ENCODE measurements at places on chromosomes 4 and X. TPM values are rescaled to one million over a fixed set of nuclear protein-coding genes. Genes with fewer than 3 reads are reported as not detected.

DNA sequence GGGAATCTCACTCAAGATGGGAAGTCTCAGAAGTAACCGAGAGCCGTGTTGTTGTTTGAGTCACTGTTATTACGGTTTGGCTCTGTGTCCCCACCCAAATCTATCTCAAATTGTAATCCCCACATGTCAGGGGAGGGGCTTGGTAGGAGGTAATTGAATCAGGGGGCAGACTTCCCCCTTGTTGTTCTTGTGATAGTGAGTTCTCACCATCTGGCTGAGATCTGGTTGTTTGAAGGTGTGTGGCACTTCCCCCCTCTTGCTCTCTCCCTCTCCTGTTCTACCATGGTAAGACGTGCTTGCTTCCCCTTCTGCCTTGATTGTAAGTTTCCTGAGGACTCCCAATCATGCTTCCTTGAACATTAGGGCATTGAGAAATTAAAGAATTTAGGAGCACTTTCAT, 37.0 kb downstream of the HAND2 start:
- DNase-seq = no peak

DNA sequence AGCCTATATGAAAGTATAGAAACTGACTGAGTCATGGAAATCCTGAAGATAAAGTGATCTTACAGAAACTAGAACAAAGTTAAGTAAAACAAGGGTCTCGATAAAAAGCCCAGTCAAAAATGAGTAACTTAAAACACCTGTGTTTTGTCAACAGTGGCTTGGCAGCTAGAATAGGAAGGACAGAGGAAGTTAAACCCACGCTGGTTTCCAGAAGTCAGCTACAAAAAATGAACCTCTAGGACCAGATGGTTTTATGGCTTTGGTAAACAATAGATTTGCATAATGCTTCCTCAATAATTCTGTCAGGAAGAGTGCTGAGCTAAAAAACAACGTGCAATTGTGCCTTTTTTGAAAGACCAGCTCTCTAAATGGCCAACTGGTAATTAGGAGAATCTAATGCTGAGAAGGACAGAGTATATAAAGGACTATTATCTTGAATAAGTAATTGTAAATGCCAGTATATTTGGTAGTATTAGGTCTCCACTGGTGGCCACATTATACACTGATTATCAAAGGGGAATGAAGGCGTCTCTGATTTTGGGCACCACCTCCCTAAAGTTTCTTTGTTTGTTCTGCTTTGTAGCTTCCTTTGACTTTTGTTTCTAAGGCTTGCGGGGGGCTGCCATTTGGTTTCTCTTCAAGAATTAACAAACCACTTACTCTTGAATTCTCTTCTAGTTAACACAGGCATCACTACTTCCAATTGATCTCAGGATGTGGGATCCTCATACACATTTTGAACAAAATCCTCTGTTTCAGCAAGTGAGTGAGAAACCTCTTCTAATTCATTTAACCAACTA, 72.2 kb upstream of the PPP3CA start:
- DNase-seq = peak; percentile 92

- DNase-seq = no peak
Observed at GRCh38 chr4:108972613-108973283, 209.9 kb upstream of the ETNPPL start.

DNA sequence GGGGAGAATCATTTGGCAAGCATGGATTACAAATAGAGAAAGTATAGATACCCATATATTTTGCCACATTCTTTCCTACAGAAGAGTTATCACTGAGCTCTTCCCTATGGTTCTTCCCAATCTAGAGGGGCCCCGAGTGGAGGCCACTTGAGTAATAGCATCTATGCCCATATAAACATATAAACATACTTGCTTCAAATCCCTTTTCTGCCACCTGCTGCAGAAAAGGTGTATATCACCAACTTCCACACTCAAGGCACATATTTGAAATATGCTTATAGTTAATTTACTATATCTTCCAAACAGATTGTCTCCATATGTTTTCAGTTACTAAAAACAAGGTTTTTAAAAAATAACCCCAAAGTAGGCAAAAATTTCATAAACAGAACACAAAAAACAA, 642.8 kb upstream of the DIPK2B start:
- peak; percentile 41 for DNase-seq

- DNase-seq = no peak
Observed at GRCh38 chr4:123266221-123266620, 130.4 kb upstream of the SPRY1 start.

- DNase-seq = no peak
Observed at GRCh38 chr4:182083671-182084410, 159.4 kb upstream of the TENM3 start.

GRCh38 chr4:16007471-16008095, 44.6 kb upstream of the FGFBP2 start:
- DNase-seq = no peak

- peak; percentile 73 for DNase-seq
Observed at GRCh38 chr4:139229534-139230039, 50.4 kb downstream of the MGARP start.

GRCh38 chr4:70754990-70755688, 33.4 kb downstream of the RUFY3 start:
- DNase-seq = no peak

- DNase-seq = no peak
Observed at GRCh38 chr4:64360664-64361398, 48.4 kb downstream of the TECRL start.

GRCh38 chr4:110508827-110509710, 33.1 kb downstream of the ENPEP start:
- DNase-seq = peak; percentile 51

- no peak for DNase-seq
Observed at GRCh38 chr4:164802301-164802901, 48.5 kb downstream of the SMIM31 start.

DNA sequence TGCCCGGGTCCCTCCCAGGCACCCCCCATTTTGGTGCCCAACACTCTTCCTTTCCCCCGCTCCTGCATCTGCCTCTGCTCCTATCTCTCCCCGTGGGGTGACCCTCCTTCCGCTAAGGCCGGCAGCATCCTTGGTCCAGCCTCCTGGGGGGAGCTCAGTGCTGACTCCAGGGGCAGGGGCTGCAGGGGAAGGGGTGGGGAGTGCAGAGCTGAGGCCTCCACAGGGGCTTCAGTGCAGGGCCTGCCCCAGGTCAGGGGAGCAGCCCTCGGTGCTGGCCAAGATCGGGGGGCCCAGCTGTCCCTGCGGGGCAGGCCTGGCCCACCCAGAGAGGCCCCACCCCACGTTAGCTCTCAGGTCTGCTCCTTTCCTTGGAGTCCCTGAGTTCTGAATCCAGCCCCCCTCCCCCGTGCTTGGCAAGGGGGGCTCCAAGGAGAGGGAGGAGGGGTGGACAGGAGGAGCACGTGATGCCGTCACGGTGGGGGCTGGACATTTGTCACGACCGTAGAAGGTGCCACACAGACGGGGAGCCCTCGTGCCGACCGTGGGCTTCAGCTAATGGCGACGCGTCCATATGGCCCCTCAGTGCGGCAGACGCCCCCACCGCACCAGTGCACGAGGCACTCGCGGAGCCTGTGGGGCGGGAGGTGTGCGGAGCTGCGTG, 63.5 kb upstream of the ADRA2C start:
- no peak for DNase-seq

DNA sequence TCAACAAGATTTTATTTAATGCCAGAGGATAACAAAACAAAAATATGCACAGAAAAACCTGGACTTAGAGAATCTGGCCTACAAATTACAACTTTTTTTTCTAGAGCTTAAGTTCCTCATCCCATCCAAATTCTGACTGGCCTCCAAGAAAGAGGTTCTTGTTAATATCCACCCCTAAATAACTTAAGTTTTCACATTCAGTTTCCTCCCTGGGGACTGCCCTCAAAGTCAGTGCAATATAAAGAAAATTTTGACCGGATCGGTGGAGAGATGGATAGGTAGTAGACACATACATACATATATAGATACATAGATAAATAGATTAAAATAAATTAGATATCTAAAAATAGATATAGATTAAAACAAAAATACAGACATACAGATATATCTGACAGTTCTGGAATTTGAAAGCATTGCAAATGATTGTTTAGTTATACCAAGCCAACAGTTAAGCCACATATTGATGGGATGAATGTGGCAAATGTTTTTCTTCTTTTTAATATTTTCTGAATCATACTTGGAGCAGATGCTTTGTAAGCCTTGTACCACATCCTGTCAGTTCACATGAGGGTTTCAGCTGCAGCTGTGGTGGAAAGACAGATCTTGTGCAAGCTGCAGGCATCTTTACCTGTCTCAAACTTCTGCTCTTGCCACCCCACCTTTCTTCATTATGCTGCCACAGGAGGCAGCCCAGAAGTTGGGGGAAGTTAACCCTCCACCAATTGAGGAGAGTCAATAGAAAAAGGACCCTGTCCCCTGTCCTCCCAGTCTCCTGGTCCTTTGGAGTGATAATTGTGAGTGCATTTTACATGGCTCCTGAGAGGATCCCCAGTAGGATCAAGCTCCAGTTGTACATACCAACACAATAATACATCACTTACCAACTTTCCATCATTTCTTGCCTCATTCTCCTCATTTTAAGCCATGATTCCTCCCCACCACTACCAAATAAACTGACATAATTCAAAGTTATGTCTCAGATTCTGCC, 58.5 kb upstream of the PRDM8 start:
- no peak for DNase-seq

GRCh38 chr4:139275281-139275735, 4.7 kb downstream of the MGARP start:
- DNase-seq = no peak

DNA sequence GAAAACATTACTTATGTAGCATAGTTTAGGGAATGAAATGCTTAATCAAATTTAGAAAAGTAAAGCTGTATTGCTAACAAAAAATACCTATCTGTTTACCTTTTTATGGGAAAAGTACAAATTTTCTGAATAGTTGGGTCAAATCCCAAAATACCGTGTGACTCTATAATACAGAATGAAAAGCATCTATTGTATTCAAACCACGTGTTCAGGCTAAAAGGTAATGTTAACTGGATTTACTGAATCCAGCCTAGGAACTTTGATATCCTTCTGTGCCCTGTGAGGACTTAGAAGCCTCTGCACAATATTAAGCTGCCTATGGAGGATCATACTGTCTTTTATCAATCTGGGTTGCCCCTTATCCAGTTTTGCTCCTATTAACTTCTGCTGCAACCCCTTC, 36.3 kb upstream of the AGA start:
- no peak for DNase-seq

DNA sequence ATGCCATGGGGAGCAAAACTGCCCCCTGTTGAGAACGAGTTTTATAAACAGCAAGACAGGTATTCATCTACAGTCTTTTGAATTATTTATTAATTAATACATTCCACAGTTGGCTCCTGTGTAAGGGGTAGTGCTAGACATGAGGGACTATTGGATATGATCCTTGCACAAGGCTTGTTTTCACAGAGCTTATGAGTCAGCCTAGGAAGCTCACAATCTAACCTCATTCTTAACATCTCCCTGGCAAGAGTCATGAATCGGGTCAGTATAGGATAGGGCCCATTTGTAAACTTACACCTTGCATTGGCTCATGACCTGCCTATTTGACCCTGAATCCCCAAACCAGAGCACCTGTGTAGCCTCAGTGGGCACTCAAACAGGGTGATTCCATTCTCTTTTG, 209.1 kb upstream of the HCCS start:
- peak; percentile 19 for DNase-seq

DNA sequence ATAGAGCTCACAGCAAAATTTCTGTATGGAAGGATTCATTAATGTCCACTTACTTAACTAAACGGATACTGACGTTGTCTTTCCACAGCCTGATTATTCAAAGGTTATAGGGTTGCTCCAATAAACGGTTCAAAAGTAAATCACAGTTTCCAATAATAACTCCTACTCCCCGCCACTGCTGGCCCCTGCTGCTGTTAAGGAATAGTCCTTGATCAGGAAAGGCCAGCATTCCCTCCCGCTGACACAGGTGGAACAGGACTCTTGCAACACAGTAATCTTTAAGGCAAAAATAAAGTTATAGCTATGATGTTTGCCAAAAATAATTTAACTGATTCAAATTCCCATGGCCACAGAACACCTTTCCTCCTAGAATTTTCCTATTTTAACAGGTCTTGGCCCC, 53.9 kb downstream of the FAT1 start:
- no peak for DNase-seq

DNA sequence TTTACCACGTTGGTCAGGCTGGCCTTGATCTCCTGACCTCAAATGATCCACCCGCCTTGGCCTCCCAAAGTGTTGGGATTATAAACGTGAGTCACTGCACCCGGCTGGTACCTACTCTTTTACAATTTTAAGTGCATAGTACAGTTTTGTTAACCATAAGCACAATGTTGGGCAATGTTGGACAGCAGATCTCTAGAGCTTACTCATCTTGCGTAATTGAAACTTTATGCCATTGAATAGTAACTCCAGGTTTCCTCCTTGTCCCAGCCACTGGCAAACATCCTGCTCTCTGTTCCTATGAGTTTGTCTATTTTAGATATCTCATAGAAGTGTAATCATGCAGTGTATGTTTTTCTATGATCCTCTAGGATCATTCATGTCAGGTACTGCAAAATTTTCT, 9.3 kb upstream of the CPE start:
- DNase-seq = no peak

DNA sequence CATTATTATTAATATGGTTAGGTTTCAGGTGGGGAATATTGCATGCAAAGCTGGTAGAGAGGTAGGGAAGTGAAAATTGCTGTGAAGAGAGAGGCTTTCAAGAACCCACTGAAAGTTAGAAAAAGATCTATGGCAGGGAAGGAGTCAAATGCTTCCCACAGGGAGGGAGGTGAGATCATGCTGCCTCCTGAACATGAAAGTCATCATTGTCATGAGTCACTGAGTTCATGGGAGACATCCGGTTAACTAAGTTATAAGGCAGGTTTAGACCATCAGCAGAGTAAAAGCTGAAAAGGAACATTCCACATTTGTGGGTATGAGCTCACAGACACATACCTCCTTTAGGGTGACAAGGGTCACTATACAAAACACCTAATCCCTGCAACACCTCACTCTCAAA, 16.2 kb downstream of the GATB start:
- DNase-seq = peak; percentile 91

GRCh38 chrX:23383411-23383810, 48.8 kb downstream of the PTCHD1 start:
- no peak for DNase-seq

The PCSK1N gene
- 0.42 TPM for total RNA-seq

The USP27X gene
- total RNA-seq = 3.7 TPM

The GABRG1 gene
- not detected for total RNA-seq

The ALB gene
- 0.19 TPM for total RNA-seq

The ARMCX1 gene
- total RNA-seq = 46.1 TPM

The MAGEB2 gene
- total RNA-seq = not detected

The KDM6A gene
- 23.0 TPM for total RNA-seq

The SLC10A4 gene
- not detected for total RNA-seq

The PRKG2 gene
- total RNA-seq = not detected

The SLC7A11 gene
- 16.5 TPM for total RNA-seq

The SYTL4 gene
- 52.4 TPM for total RNA-seq

The EDA gene
- total RNA-seq = 3.1 TPM
